ENCODE measurements at places on chromosomes 2 and 18. TPM values are rescaled to one million over a fixed set of nuclear protein-coding genes. Genes with fewer than 3 reads are reported as not detected.
A peak's percentile ranks its signal among the peaks of the same experiment; 100 is the strongest.

The BOLA3 gene
- 98.2 TPM for total RNA-seq

The BOLL gene
- total RNA-seq: 0.51 TPM

The SDC1 gene
- total RNA-seq: 0.26 TPM

The MTERF4 gene
- total RNA-seq: 40.5 TPM

DNA sequence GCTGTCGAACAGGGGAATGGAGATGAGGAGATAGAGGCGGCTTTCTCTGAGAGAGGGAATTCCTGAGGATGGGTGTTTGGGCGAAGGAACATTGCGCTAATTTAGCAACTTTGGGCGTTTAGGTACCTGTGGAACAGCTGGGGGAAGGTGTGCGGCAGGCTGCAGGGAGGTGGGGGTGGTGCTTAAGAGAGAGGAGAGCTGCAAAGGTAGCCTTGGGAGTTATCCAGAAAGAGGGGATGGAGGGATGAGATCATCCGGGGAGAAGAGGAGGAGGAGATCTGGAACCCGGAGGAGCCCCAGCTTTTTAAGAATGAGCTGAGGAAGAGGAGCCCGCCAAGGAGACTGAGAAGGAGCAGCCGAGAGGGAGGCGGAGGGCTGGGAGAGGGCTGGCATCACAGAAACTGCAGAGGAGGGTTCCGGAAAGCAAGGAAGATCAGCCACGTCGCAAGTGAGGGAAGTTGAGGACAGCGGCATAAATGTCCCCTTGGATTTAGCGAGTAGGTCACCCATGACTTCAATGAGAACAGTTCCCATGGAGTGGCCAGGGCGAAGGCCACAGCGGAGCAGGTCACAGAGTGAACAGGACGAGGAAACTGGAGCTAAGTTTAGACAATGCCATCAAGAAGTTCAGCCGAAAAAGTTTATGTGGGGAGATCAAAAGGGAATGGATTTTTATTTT is 174.7 kb downstream of the KLHL29 start:
- no peaks in the 10 kb centered on the region for H3K27me3 ChIP-seq
- H3K36me3 ChIP-seq: no peaks in the 10 kb centered on the region
- DNase-seq: no peak
- no peak overlapping the region for H3K27ac ChIP-seq
- no peaks in the 10 kb centered on the region for H3K4me1 ChIP-seq

The SLC5A7 gene
- not detected for total RNA-seq

DNA sequence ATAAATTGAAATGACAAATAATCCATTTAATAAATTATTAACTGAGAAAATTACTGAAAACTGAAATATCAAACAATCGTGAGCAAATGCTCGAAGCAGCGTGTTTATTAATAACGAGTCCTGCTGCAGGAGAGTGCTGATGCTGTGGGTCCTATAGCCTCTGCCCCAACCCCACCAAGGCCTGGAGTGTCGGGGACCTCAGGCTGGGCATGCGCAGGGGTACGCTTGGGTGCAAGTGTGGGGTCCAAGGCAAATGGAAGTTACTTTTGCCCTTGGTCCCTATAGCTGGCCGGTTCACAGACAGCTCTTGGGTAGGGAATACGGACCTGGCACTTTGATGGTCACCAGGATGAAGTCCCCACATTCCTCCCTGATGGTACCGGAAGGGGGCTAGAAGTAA is 43.3 kb upstream of the CELF4 start:
- no peaks in the 10 kb centered on the region for H3K27me3 ChIP-seq
- no peak overlapping the region for H3K4me3 ChIP-seq
- no peaks in the 10 kb centered on the region for H3K4me1 ChIP-seq
- no peak overlapping the region for H3K27ac ChIP-seq

GRCh38 chr2:3151153-3151918 is 226.3 kb downstream of the EIPR1 start:
- peaks cover 3% of the 10 kb centered on the region for H3K36me3 ChIP-seq
- H3K4me3 ChIP-seq: no peak overlapping the region
- no peak overlapping the region for H3K27ac ChIP-seq
- no peaks in the 10 kb centered on the region for H3K27me3 ChIP-seq
- H3K4me1 ChIP-seq: peaks cover 4% of the 10 kb centered on the region
- DNase-seq: no peak

The DSG4 gene
- total RNA-seq: not detected

- H3K27me3 ChIP-seq: peaks cover 9% of the 10 kb centered on the region
- no peaks in the 10 kb centered on the region for H3K36me3 ChIP-seq
- H3K4me3 ChIP-seq: no peak overlapping the region
- H3K4me1 ChIP-seq: no peaks in the 10 kb centered on the region
Observed at GRCh38 chr2:226320076-226320948, 479.3 kb downstream of the IRS1 start.

DNA sequence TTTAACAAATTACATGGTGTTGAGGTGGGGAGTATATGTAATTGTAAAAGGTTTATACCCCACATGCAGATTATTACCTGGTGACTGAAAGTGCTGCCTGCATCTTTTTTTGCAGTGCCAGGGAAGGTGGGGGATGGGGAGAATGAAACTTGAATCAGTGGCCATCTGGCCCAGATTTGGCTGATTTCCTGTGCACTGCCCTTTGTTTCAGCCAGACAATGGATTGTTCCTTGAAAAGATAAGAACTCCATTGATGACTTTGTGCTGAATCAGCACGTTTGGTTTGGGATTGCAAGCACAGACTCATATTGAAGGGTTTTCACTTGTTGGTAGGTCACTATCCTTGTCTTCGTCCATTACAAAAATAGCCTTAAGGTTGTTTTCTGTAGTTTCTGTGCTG is 20.9 kb downstream of the GREB1L start:
- H3K27me3 ChIP-seq: peaks cover 19% of the 10 kb centered on the region
- H3K4me1 ChIP-seq: no peaks in the 10 kb centered on the region
- no peak for DNase-seq
- H3K4me3 ChIP-seq: no peak overlapping the region

The ATG9A gene
- total RNA-seq: 55.3 TPM

The ANTXR1 gene
- total RNA-seq: not detected

DNA sequence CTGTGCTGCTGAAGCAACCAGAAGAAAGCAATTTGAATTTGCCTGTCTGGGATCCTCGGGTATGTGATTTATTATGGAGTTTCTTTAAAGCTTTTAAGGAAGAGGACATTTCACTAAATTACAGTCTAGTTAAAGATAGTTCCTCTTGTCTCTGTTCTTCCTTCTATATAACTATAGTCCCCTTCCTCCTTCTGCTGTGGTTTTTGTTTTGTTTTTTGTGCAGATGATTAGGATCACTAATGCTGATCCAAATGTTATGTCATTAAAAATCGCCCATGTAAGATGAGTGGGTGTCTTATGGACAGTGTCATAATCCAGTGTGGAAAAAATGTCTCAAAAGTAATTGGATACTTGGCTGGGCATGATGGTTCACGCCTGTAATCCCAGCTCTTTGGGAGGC is 24.7 kb downstream of the PAPOLG start:
- H3K27ac ChIP-seq: peak overlapping the region; percentile 63
- H3K4me1 ChIP-seq: no peaks in the 10 kb centered on the region

The MAPRE3 gene
- 3.7 TPM for total RNA-seq

The EVX2 gene
- not detected for total RNA-seq

The ACSL3 gene
- total RNA-seq: 79.4 TPM

DNA sequence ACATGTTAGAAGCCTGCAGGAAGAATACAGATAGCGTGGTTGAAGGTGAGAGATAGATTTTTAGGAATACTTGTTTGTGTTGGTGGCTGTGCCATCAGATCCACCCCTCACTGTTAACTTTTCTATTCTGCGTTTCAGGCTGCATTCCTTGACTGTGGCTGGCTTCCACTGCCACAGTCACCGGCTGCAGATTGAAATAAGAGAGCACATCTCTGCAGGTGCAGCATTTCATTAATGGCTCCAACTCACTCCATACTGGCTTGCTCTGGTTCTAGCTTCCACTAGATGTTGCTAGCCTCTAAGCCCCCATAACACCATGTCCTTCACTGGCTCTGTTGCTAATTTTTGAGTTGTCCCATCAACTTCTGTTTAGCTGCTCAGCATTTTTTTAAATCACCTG is 286.5 kb downstream of the CPS1 start:
- H3K4me1 ChIP-seq: no peaks in the 10 kb centered on the region
- no peak overlapping the region for H3K27ac ChIP-seq
- H3K4me3 ChIP-seq: no peak overlapping the region
- H3K27me3 ChIP-seq: no peaks in the 10 kb centered on the region
- no peak for DNase-seq

DNA sequence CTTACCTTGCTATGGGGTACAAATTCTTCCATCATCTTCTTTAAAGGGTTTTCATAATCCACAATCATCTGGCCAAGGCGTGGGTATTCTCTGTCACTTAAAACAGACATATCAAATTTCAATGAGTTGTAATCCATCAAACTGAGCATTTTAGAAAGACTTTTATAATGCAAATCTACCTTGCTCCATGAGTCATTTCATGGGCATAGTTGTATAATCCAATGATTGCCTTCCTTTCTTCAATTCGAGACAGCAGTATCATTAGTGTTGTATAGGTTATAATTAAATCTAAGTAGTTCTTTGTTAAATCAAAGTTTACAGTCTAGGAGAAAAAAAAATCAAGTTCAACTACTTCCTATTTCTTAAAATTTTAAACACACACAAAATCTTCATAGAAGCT is 36.3 kb downstream of the NCKAP1 start:
- DNase-seq: no peak
- H3K36me3 ChIP-seq: no peaks in the 10 kb centered on the region
- H3K4me1 ChIP-seq: no peaks in the 10 kb centered on the region
- no peak overlapping the region for H3K4me3 ChIP-seq
- no peak overlapping the region for H3K27ac ChIP-seq
- H3K27me3 ChIP-seq: no peaks in the 10 kb centered on the region

The KYNU gene
- total RNA-seq: not detected

- DNase-seq: no peak
- H3K36me3 ChIP-seq: no peaks in the 10 kb centered on the region
- H3K27ac ChIP-seq: no peak overlapping the region
- H3K4me1 ChIP-seq: no peaks in the 10 kb centered on the region
Observed at GRCh38 chr2:44135296-44135695, 33.4 kb upstream of the PPM1B start.

DNA sequence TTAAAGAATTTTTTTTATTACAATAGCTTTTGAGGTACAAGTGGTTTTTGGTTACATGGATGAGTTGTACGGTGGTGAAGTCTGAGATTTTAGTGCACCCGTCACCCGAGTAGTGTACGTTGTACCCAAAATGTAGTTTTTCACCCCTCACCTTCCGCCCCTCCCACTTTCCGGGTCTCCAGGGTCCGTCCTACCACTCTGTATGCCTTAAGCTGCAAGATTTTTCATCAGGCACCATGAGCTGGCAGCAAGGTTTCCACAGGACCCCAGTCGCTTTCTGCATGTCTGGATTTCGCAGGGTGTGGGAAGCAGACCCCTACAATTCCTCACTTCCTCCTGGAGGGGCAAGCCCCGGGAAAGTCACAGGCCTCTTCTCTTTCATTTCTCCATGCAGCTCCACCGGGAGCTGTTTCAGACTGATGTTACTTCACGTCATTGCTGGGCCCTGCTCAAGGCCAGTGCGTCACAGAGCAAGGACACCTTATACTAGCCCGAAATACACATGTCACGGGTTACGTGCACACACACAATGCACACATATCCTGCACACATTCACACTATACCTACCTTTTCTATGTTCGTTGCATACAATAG is 179.1 kb downstream of the ZFP36L2 start:
- no peak overlapping the region for H3K4me3 ChIP-seq
- H3K27ac ChIP-seq: no peak overlapping the region
- peaks cover 9% of the 10 kb centered on the region for H3K27me3 ChIP-seq
- no peaks in the 10 kb centered on the region for H3K36me3 ChIP-seq
- DNase-seq: no peak
- H3K4me1 ChIP-seq: peaks cover 31% of the 10 kb centered on the region

The TFCP2L1 gene
- 0.02 TPM for total RNA-seq

All from activated T-helper 1 cell treated with anti-CD3 and anti-CD28 coated beads, Interleukin-12 subunit alpha, Interleukin-12 subunit beta, Interleukin-2, Interleukin-4 antibody, amounts not matched to agents 30 ng/mL and 10 ng/mL and 1 ng/mL, durations not matched to agents 14 hours and 24 hours and 36 hours (primary cell).